GM06990 (cell line): ENCODE measurements at places on chromosomes 12 and 14.

GRCh38 chr14:103782376-103782775 is 65.0 kb downstream of the PPP1R13B start:
- no peak for DNase-seq

GRCh38 chr14:34104489-34105397 is 153.9 kb upstream of the EGLN3 start:
- DNase-seq: no peak

GRCh38 chr14:77565289-77565993 is 51.0 kb downstream of the SPTLC2 start:
- DNase-seq: no peak

DNA sequence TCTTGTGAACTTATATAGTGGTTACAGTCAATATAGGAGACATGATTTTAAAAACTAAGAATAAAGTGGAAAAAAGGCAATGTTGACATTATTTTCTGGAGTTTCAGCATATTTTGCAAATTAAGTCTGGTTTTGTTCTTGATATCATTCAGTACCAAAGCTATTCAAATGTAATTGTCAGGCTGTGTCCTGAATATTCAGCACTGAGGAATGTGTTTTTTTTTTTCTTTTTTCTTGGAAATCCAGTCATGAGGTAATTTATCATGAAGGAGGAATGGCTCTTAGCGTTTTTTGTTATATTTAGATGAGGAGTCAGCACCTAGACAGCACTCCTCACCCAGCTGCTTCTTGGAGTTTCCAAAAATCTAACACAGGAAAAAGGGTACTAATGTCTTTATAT is 225.5 kb downstream of the CCDC91 start:
- DNase-seq: no peak
